Activated CD8-positive, alpha-beta memory T cell treated with anti-CD3 and anti-CD28 coated beads for 1 hour (primary cell): ENCODE measurements at places on chromosomes 4 and X.

GRCh38 chrX:150887906-150888465, 10.5 kb downstream of the CD99L2 start:
- no peak for DNase-seq

DNA sequence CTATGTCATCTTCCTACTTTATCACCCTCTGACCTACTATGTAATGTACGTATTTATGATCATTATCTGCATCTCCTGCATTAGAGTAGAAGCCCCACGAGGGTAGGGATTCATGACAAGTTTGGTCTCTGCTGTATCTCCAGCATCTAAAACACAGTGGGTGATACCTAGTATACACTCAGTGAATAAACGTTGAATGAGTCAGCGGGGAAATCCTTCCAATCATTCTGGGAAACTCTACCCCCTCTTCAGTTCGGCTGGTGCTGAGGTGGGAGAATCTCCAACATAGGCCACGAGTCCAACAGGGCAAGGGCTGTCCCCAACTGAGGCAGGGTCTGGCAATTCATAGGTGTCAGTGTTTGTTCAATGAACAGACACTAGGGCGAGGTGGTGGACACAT, 74.4 kb upstream of the EFNB1 start:
- DNase-seq, result no peak

DNA sequence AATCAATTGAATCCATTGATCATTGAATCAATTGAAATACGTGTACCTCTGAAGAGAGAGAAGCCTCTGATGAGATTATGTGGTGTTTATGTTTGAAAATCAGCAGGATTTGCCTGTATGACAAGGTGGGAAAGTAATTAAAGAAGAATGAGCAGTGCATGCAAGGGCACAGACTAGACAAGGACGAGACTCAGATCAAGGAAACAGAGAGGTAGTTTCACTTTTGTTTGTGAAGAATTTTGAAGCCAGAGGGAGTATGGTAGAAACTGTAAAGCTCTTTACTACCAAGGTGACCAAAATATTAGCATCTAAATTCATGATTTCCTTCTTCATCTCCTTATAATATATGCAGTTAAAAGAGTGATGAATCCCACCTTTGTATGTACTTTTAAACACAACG, 1830.0 kb upstream of the IGFBP7 start:
- no peak for DNase-seq

DNA sequence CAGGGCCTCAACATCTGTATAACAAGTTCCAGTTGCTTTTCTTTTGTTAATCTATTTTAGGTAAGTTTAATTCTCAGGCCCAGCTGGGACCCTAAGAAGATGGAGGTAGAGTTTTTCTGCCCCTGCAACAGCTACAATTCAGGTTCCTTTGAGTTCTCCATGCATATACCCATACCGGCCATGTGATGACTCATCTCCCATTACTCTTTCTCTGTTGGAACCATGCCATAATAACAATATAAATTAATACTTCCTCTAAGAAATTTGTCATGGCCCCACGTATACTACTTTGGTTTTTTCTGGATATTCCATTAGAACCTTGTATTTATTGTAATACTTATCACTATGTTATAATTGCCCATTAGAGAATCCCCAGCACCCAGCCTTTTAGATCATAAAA, 1.3 kb upstream of the INTU start:
- no peak for DNase-seq

GRCh38 chrX:132365490-132365889, 123.3 kb downstream of the MBNL3 start:
- DNase-seq, result no peak

- DNase-seq, result no peak
Observed at GRCh38 chrX:153379971-153380581, 21.1 kb downstream of the PNMA6E start.

DNA sequence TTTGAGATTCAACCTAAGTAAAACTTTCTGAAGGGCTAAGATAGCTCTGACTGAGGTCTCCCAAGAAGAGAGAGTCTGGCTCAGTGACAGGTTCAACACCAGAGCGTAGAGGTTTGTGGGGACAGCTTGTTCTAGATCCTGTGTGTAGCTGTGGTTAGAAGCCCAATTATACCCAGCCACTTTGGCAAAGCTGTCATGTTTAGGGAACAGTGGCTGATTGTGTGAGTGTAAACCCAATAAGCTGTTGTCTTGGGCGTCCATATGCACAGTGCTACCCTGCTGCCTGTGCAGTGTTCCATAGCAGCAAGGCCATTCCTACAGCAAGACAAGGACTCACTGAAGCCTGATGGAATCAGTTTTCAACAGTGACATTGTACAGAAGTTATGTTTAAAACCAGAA, 11.2 kb upstream of the SCRG1 start:
- DNase-seq, result no peak

- DNase-seq, result no peak
Observed at GRCh38 chr4:681736-682451, 7.1 kb downstream of the SLC49A3 start.

DNA sequence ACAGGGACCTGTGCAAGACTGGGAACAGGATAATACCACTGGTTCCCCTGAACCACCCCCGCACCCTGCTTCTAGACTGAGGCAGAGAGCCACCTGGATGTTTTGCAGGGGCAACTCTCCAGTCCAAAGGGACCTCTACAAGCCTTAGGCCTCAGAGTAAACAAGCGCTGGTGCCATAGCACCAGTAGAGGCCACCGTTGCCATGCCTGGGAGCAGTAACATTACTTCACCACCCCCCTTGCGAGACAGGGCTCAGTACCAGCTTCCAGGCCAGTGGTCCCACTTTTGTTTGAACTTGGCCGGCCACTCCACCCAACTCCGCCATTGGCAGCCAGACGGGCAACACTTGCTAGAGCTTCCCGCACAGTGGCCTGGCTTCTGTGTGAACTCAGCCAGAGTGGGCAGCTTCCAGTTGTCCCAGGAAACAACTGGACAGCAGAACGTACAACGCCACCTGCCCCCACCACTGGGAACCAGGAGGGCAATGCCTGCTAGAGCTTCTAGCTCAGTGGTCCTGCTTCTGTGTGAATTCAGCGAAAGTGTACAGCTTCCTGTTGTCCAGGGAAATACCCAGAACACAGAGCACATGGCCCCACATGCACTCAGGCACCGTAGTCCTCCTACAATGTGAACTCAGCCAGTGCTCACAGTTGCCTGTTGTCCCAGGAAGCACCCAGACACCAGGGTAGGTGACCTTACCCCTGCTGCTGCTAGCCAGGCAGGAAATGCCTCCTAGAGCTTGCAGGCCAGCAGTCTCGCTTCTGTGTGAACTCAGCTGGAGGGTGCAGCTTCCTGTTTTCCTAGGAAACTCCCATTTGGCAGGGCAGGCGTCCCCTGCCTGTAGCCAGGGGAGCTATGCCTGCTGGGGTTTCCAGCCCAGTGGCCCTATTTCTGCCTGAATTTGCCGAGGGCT, 39.9 kb upstream of the PCDH19 start:
- DNase-seq, result no peak

DNA sequence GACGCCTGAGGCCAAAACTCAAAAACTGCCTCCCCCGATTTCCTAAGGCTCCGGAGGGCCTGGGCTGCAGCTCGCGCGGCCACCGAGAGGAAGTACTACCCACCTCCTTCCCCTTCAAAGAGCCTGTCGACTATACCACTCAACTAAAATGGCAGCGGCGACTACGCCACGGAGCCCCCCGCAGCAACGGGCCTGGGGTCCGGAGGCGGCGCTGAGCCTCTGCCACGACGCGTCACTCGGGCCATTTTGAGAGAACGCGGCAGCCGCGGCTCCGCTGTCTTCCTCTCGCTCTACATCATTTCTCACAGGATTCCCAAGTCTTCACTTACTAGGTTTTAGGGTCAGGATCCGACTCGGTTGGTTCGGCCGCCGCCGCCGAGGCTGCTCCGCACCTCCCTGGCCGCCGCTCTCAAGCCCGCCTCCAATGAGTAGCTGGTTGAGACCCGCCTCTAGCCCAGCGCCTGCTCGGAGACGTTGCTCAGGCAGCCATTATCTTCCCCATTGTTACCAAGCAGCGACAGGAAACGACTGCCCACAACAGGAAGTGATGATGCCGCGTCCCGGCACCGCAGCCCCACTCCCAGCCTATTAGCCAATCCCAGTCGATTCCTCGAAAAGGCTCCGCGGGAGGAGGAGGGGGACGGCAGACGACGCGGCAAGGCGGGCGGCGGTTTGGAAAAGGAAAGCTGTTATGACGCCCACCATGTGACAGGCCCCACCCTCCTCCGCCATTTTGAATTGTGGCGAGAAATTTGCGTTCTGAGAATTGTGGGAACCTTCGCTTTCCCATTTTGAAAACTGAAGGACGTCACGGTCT, at the start of gene RLIM:
TSS of gene RLIM (minus strand) at position 532 of the 817 bp plus-strand sequence. CDS start 18,647 bp downstream, outside the sequence.
- peak; percentile 87 for DNase-seq

DNA sequence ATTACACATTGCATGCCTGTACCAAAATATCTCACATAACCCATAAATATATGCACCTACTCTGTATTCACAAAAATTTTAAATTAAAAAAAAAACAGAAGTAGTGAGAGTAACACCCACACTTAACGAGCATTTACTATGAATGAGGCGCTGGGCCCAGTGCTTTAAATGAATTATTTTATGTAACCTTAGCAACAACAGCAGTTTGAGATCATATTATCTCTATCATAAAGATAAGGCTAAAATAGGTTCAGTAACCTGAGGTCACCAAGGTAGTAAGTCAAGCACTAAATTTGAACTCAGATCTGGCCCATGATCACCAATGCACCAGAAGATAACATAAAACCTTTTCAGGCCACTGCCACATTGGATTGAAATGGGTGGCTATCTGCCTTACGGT, 5.3 kb upstream of the PROM1 start:
- DNase-seq, result no peak

DNA sequence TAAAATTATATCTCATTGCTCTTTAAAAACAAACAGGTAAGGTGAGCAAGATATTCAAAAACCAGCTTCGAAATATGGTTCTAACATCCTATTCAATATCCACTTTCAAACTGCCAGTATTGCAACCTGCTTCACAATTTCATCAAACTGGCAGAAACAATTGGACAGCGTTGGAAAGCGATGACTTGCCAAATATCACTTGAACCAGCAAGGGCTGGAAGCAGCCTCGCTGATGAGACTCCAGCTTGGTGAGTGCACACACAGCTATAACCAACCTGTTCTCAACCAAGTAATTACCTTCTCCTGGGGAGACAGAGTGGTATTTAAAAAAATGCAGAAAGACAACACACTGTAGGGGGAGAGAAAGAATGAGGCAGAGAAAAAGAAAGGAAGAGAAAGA, 155.8 kb upstream of the RAI2 start:
- DNase-seq, result no peak

DNA sequence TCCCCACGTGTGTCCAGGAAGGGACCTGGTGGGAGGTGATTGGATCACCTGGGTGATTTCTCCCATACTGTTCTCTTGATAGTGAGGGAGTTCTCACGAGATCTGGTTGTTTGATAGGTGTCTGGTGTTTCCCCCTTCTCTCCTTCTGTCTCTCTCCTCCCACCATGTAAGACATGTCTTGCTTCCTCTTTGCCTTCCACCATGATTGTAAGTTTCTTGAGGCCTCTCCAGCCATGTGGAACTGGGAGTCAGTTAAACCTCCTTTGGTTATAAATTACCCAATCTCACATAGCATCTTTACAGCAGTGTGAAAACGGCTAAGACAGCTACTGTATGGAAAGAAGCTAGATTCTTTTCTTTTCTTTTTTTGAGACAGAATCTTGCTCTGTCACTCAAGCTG, 21.6 kb upstream of the FGG start:
- no peak for DNase-seq

- DNase-seq, result peak; percentile 21
Observed at GRCh38 chrX:76428243-76429130, 977 bp downstream of the MAGEE1 start.

DNA sequence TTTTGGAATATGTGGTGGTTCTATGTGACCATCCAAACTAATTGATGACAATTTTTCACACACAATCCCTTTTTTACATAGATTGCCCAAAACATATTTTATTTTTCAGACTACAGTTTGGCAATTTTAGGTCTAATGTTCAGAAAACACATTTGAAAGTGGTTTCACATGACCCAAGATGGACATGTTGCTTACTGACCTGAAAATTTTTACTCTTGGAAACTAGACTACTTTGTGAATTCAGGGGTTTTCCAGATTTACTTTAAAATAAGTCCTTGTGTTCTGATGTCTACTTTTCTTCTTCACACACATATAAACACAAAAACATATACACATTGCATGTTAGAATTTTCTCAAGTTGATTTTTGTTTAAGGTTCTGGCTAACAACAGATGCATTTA, 79.5 kb downstream of the HMGB2 start:
- no peak for DNase-seq

DNA sequence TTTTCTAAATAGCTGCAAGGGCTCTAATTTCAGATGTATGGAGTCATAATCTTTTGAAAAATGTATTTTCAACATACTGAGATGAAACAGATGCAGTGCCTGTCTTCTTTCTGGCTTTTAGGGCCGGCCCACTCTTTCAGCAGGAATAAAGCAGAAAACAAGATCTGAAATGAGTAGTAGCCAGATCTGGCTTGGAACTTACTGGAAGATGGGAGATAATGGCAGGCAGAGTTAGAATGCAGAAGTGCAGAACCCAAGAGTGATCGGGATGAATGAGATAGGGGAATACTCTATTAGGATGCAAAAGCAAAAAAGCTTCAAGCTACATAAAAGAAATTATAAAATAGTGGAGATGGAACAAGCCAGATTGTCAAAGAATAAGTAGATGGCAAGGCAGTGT, 1.4 kb upstream of the FAM120C start:
- no peak for DNase-seq

DNA sequence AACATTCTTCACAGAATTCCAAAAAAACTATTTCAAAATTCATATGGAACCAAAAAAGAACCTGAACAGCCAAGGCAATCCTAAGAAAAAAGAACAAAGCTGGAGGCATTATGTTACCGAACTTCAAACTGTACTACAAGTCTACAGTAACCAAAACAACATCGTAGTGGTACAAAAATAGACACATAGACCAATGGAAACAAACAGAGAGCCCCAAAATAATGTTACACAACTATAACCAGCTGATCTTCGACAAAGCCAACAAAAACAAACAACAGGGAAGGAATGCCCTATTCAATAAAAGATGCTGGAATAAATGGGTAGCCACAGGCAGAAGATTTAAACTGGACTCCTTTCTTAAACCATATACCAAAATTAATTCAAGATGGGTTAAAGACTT, 1189.6 kb downstream of the PCDH18 start:
- no peak for DNase-seq

DNA sequence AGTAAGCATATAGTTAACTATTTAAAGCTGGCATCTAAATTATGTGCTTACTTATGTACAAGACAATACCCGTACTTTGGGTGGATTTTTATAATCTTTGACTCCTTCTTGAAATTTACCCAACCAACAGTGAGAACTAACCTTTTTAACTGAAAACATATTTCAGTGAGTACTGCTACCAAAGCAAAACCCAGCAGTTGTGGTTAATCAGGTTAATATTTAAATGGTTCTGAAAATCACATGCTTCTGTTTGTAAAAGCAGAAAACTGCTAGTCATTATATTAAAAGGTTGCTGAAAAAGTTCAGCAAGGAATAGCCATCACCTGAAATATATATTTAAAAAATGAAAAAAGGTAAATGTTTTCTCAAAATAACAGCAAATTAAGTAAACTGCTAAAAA, 20.0 kb downstream of the UBE2D3 start:
- DNase-seq, result no peak
